Hippocampal formation (tissue), 2 donors: ENCODE measurements at places on chromosomes 16 and 17.

DNA sequence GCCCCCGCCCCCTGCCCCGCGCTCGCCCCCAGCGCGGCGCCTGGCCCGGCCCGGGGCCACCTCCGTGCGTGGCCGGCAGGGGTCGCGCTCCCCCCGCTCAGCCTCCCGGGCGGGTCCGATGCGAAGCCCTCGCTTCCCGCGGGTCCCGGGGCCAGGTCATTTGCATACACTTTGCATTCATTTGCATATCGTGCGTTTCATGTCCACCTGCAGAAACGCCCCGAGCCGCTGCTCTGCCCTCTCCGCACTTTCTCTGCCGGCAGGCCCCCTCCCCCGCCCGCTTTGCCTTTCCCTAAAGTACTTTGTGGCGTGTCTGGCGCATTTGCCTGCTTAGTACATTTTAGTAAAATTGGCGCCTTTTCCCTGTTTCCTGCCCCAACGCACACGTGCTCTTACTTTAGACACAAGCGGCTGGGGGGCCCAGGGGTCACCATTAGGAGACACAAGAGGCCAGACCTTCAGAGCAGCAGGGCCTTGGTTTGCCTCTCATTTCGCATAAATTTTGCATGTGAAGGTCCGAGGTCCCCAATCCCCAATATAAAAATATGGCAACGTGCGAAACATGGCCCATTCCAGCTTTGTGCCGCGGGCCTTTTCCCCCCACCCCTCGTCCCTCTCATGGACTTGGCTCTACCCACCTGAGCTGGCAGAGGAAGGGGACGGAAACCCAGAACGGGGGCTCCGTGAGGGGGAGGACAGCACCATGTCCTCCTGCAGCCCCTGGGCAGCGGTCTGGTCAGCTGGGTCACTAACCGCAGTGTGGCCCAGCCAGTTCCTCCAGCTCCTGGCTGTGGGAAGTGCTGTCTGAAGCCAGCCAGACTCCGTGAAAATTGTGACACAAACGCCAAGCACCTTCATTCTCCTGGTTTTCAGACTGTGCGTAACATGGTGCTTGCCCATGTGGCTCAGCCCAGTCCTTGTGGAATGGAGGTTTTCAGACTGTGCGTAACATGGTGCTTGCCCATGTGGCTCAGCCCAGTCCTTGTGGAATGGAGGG is 34.8 kb downstream of the CBFA2T3 start:
- DNase-seq = no peak

DNA sequence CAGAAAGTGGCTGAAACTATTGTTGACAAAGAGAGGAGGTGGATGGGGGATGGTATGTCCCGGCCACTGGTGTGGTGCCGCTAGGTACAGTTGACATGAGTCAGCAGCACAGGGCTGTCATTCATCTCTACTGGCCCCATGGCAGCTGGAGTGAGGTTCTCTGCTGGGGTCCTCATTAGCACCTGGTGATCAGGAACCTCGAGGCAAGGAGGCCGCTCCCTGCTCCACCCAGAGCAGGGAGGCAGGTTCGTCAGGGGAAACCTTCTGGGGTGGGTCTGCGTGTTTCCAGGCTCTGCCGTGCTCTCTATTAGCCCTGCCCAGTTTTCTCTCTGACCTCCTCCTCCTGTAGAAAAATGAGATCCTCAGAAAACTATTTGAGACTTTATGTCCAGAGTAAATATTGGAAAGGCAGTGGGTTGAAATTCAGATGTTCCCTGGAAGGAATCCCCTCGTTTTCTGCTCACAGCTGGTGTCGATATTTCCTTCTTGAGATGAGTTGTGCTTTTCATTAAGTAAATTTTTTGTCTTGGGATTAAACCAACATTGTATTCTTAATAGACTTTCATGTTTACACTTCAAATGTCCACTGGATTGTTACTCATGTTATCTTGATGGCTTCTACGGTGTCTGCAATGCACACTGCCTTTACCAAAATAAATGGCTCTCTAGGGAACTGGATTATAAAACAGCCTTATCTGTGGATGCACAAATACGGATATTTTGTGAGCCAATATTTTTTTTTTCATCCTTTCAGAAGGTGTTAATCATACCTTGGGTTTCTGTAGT is 7.1 kb downstream of the NTN1 start:
- DNase-seq = no peak

DNA sequence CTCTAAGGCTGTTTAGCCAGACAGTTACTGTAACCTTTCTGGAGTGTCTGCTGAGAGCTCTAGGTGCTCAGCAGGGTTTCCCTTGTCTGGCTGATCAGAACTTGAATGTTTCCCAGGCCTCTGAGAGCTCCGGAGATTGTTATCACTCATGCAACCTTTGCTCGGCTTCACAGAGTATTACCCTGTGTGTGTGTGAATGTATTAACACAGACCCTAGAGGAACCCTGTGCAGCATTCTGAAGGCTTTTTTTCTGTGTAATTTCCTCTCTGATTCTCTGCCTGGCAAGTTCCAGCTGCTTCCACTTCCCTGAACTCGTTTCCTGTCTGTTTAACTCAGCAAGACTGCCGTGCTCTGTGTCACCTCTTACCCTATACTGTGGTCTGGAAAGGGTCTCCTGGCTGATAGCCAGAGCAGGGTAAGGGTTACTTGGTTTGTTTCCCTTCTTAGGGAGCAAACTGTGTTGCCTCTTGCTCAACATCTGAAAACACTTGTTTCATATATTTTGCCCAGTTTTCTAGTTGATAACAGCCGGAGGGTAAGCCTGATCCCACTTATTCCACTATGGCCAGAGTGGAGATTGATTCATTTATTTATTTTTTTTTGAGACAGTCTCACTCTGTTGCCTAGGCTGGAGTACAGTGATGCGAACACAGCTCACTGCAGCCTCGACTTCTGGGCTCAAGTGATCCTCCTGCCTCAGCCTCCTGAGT is 21.7 kb downstream of the PRMT7 start:
- DNase-seq = peak; percentile 44

- DNase-seq = no peak
These were observed 28.5 kb upstream of the SLC38A8 start for GRCh38 chr16:84071121-84071520.

DNA sequence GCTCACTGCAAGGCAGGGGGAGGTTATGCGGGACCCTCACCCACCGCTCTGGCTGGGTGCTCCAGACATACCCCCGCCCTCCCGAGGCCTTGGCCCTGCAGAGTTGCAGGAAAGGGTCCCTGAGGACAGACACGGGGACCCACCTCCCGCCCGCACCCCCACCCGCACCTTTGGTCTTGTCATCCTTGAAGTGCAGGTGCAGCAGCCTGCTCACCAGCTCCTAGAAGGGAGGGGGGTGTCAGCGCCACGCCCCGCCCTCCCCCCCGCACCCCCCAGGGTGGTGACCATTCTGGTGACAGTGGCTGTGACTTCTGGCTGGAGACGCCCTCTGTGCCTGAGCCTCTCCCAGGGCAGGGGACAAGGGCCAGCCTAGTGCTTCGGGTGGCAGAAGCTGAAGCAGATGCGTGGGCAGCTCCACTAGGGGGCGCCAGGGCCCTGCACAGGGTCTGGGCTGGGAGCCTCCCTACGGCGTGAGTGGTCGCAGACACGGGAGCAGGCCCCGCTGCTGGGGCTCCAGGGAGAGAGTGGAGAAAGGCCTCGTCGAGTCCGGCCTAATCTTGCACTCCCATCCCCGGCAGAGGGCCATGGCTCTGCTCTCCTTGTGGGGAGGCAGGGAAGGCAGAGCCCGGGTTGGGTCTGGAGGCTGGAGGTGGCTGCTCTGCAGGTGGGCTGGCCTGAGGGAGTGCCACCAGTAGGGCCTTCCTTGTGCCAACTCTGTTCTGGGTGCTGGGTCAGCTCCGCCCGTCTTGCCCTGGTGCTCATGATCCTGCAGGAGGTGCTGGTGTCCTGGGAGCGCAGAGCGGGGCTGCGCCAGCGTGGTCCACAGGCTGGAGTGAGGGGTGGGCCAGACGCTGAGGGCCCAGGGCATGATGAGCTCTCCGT is 2.7 kb downstream of the CENPX start:
- no peak for DNase-seq

- no peak for DNase-seq
These were observed at the start of gene CES1 for GRCh38 chr16:55832773-55833691. Gene CES1, minus strand, starts transcription at chr16:55833096. Its CDS starts 41 bp downstream, at chr16:55833055.

- peak; percentile 10 for DNase-seq
These were observed 820 bp downstream of the TLCD1 start for GRCh38 chr17:28725166-28725659.

DNA sequence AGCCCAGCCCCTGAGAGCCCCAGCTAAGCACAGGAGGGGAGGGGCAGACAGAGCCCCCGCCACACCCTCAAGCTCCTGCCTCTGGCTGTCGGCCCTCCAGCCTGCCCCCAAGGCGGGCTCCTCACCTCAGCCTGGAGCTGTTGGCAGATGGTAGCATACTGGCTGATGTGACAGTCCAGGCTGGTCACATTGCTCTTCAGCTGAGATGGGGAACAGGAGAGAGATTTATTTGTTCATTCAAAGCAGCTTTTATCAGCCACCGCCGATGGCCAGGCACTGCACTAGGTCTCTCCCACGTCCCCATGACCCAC is 14.8 kb downstream of the KIF18B start:
- DNase-seq = no peak

GRCh38 chr16:66144641-66145040 is 221.8 kb upstream of the CDH5 start:
- no peak for DNase-seq

DNA sequence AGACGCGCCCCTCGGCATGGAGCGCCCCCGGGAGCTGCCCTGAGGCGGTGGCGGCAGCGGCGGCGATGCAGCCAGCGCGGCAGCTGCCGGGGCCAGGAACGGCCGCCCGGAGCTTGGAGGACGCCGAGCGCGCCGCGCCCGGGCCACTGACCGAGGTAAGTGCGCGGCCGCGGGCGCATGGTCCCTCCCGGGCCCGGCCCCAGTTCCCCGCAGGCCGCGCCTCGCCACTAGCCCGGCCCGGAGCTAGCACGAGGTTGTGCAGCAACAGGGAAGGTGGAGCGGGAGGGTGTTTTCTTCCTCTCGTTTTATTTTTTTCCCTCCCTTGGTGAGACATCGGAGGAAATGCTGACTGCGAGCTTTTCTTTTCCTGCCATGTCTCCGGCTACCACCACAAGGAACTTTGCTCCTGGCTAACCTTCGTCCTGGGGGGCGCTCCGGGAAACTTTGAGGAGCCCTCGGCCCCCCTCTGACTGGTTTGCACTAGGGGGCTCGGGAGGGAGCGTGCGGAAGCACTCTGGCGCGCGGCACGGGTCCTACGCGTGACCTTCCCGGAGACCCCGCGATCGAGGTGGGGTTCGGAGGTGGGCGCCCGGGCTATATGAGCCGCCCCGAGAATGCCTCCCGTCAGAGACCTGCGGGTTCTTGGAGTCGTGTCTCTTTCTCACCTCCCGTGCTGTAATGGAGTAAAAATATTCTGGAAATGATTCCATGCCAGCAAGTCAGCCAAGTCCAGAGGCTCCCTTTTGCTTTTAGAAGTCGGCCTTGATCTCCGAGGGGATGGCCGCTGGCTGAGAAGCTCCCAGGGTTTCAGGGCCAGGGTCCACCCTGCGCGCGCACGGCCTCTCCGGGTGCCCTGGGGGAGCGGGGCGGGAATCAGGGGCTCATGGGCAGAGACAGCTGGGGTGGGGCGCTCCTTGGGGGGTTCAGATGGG is 868 bp downstream of the KCNJ12 start:
- DNase-seq = no peak

DNA sequence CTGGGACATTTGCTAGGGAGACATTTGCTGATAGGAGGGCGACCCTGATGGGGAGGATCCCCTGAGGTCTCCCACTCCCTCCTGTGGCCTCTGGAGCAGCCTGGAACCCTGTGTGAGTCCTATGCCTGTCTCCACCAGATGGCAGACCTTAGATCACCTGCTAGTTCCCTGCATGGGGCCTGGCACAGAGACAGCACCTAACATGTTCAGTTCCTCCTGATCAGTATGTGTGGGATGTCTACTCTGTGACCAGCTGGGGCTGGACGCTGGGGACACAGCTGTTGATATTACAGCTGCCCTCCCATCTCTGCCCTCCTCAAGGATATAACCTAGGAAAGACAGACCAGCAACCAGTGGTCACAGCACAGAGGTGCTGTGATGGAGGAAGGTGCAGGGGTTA is 1.1 kb upstream of the ADCY7 start:
- no peak for DNase-seq
